Natural killer cell (primary cell): ENCODE measurements at places on chromosomes 1 and 21.

DNA sequence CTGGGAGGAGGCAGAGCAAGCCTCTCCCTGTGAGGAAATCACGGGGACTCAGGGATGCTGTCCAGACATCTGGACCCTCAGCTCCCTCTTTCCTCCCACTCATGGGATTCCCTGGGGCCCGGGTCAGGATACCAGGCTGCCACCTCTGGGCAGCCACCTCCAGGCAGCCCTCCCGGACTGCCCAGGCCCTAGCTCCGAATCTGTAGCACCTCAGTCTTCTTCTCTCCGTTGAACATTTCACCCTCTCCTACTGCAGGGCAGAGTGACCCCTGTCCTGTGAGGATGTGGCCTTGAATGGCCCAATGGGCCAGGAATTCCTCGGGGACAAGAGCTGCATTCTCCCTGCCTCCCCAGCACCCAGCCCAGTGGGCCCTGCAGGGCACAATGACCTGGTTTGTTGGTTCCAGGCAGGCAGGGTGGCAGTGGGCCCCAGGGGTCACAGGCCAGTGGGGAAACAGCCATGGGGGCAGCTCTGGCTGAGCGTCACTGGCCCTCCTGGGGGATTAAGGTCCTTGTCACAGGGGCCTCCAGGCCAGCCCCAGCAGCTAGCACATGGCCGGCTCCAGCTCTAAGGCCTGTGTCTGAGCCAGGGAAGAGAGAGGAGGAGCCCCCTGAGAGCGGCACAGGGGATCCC is 9.5 kb upstream of the TTC34 start:
- DNase-seq: no peak

DNA sequence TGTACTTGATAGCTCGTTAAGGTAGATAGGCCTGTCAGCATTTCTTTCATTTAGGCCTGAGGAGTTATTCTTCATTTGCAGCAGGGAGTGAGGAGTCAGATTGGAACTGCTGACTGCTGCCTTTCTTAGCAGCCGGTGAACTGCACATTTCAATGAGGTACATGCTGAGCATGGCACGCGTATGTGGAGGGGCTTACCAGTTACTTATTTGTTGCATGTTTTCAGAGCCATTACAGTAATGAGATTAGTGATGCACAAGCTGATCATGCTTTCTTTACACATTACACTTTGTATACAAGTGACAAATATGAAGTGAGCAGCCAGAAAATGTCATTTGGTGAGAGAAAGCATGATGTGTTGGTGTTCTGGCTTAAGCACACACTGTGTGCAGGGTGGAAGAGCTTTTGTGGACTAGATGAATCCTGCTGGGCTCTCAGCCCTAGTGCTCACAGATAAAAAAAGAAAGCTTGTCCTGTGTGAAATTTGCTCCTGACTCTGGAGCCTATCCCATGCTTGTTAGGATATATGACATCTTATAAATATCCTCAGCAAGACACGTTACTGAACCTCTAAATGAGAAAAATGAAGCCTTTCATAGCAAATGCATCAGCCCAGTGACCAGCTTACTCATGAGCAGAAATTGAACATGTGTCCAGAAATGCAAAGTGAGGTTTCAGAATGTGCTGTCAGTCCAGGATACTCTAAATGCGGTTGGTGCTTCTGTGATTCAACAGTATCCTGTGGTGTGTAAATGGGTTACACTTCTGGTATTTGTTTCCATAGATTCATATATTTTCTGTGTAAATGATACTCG is 574.7 kb upstream of the ADGRL2 start:
- no peak for DNase-seq

- no peak for DNase-seq
Measured at GRCh38 chr1:228210076-228210651, 2.3 kb downstream of the OBSCN start.

DNA sequence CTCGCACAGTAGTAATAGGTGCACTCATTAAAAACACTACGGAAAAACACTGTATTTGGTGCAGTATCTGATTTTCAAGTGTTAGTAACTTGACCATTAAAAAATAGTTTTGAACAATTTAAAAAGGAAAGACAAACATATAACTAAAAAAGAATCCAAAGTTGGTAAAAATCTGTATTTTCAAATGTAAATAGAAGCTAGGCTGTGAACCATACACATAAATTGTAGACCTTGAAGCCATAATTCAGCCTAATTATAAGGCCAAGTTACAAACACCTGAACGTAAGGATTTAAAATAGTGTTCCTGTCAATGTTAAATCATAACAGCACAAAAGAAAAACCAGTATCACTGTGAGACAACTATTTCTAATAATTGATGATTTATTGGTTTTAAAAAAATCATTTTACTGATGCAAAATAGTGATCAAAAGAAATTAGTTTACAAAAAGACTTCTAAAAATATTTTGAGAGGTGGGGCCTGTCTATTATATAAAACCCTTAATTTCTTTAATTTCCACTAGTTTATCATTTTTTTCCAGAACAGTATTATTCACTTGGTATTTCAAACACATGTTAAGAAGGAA is 4.5 kb downstream of the IRF2BP2 start:
- DNase-seq: no peak

- DNase-seq: no peak
Measured at GRCh38 chr1:17094664-17095063, 24.6 kb downstream of the PADI2 start.

GRCh38 chr21:41677671-41678015 is 89.2 kb downstream of the RIPK4 start:
- DNase-seq: no peak
